ENCODE measurements at places on chromosomes 3 and 15. TPM values are rescaled to one million over a fixed set of nuclear protein-coding genes. Genes with fewer than 3 reads are reported as not detected.

DNA sequence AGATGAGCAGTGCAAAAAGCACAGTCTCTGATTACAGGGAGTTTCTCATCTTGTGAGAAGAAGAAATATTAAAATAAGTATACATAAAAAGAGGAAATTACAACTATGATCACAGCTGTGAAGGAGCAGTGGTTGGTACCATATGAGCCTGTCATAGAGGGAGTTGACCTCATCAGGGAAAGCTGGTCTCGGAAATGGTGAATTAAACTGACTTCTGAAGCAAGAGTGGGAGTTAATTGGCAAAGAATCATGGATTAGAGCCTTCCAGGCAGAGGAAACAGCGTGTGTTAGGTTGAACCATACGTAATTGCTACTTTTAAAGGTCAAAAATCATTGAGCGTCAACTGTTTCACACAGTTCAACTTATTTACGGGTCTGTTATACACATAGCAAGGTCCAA is 539.1 kb downstream of the EDEM1 start:
- no peaks in the 10 kb centered on the region for H3K27me3 ChIP-seq
- H3K4me1 ChIP-seq, result no peaks in the 10 kb centered on the region
- no peak overlapping the region for H3K4me3 ChIP-seq
- no peak overlapping the region for H3K27ac ChIP-seq
- no peaks in the 10 kb centered on the region for H3K36me3 ChIP-seq

Gene TLE3
- 71.7 TPM for total RNA-seq

DNA sequence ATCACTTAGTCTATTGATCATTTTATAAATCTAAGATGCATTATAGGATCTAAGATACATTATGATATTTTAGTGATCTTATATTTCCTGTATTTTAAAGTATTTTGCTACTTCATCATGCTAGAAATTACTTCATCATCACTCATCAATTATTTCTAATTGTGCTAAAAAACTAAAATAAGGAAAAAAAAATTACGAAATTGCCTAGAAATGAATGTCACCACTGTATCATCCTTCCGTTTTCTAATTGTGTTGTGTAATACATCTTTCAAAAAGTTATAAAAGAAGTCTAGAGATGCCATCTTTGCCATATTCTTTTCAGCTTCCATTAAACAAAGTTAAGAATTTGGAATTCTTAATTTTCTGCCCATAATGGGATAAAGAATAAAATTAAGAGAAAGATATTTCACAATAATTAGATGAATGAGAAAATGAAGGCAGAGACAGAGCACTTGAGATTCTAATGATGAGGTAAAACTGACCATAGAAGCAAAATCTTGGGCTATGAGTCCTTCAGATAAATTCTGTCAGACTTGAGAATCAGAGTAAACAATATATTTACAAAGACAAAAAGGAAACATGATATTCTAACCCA is 48.8 kb downstream of the ALDH1A2 start:
- H3K36me3 ChIP-seq, result no peaks in the 10 kb centered on the region
- DNase-seq, result no peak
- no peak overlapping the region for H3K27ac ChIP-seq
- no peak overlapping the region for H3K4me3 ChIP-seq
- no peaks in the 10 kb centered on the region for H3K4me1 ChIP-seq
- no peaks in the 10 kb centered on the region for H3K27me3 ChIP-seq

DNA sequence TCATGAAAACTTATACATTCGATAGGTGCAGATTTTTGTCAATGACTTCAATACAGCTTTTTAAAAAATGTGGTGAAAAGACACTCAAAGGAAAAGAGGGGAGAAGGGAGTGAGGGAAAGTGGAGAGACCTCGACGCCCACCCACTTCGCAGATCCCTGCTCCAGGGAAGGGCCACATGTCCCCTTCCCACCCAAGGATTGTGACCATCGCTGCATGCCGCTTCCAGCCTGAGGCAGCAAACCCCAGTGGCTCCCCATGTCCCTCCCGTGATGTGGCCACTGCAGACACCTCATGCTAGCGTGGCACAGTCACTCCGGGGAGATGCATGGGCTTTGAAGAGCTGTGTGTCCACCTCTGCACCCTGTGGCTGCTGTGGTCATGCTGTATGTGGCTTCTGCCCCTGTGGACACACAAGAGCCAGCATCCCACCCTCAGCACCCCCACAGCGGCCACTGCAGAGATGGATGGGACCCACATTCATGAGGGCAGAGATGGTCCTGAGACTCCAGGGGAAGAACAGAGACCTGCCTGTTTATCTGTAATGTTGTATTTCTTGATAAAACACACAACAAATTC is 230.2 kb downstream of the OCA2 start:
- H3K4me3 ChIP-seq, result no peak overlapping the region
- no peaks in the 10 kb centered on the region for H3K27me3 ChIP-seq
- H3K4me1 ChIP-seq, result no peaks in the 10 kb centered on the region
- no peak overlapping the region for H3K27ac ChIP-seq
- DNase-seq, result no peak
- no peaks in the 10 kb centered on the region for H3K36me3 ChIP-seq

DNA sequence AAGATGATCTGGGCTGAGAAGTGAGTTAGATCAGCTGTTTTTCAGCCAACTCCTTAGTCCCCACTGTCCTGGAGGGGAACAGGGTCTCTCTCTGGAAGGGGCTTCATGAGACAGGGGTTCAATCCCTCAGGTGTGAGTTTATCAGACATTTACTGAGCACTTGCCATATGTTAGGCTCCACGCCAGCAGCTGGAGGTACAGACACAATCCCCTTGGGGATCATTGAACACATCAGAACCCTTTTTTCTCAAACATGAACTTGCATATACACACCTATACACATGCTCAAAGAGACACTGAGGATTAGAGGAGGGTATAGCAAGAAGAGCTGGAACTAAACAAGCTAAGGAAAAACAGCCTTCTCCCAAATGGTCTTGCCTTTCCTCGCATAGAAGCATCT is 5.5 kb upstream of the BMF start:
- DNase-seq, result no peak
- H3K27ac ChIP-seq, result no peak overlapping the region
- no peaks in the 10 kb centered on the region for H3K4me1 ChIP-seq
- H3K4me3 ChIP-seq, result no peak overlapping the region
- H3K27me3 ChIP-seq, result no peaks in the 10 kb centered on the region

- no peaks in the 10 kb centered on the region for H3K36me3 ChIP-seq
- no peak for DNase-seq
- no peak overlapping the region for H3K4me3 ChIP-seq
- H3K4me1 ChIP-seq, result no peaks in the 10 kb centered on the region
Observed at GRCh38 chr3:101926594-101927105, 77.3 kb downstream of the NFKBIZ start.

Gene DAZL
- total RNA-seq, result not detected

DNA sequence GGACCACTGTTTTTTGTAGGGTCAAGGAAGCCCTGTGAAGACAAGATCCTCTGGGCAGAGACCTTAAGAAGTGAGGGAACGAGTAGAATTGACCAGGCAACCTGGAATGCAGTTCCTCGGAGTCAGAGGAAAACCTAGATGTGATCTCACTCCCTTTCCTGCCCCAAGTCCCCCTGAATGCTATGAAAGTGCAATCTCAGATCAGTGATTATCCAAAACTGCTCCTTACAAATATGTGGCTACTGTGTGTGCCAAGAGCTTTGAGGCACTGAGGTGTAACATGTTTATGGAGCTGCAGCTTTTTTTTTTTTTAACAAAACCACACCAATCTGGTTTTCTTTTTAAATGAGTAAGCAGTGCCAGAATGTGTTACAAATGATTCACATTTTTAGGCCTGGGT is 35.8 kb downstream of the THSD4 start:
- H3K36me3 ChIP-seq, result no peaks in the 10 kb centered on the region
- H3K27me3 ChIP-seq, result no peaks in the 10 kb centered on the region
- no peak overlapping the region for H3K4me3 ChIP-seq
- H3K4me1 ChIP-seq, result peaks cover 10% of the 10 kb centered on the region
- peak overlapping the region; percentile 4 for H3K27ac ChIP-seq

Gene STRA6
- 2.0 TPM for total RNA-seq

Gene CDC25A
- total RNA-seq, result 0.88 TPM

- no peak overlapping the region for H3K27ac ChIP-seq
- no peaks in the 10 kb centered on the region for H3K4me1 ChIP-seq
- no peaks in the 10 kb centered on the region for H3K36me3 ChIP-seq
- H3K4me3 ChIP-seq, result no peak overlapping the region
- DNase-seq, result no peak
- H3K27me3 ChIP-seq, result no peaks in the 10 kb centered on the region
Observed at GRCh38 chr3:136547293-136547692, 204.9 kb downstream of the STAG1 start.

Gene UCN2
- not detected for total RNA-seq

Gene IL17RE
- total RNA-seq, result 8.5 TPM

Gene FGF7
- total RNA-seq, result 23.8 TPM

DNA sequence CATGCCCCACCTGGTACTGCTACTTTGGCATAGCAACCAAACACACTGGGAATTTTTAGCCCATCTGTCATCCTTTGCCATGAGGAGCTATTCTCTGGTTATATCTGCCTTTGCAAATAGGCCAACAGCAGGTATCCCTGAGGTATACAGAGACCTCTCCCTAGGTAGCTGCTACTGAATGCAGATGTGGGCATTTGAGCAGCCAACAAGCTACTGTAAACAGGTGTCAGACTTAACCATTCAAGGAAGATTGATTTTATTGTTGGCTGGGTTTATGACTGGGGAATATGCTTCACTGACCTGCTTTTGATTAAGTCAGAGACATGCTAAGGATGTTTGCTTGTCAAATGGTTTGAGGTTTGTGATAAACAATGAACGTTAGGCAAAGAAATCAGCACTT is 183.2 kb downstream of the OXSM start:
- no peaks in the 10 kb centered on the region for H3K36me3 ChIP-seq
- peaks cover 3% of the 10 kb centered on the region for H3K4me1 ChIP-seq
- no peak overlapping the region for H3K27ac ChIP-seq
- H3K4me3 ChIP-seq, result no peak overlapping the region
- no peaks in the 10 kb centered on the region for H3K27me3 ChIP-seq

GRCh38 chr15:38536201-38536676 is 28.4 kb downstream of the RASGRP1 start:
- DNase-seq, result no peak
- no peak overlapping the region for H3K4me3 ChIP-seq
- no peaks in the 10 kb centered on the region for H3K27me3 ChIP-seq
- peak overlapping the region; percentile 49 for H3K27ac ChIP-seq
- H3K4me1 ChIP-seq, result peaks cover 16% of the 10 kb centered on the region

DNA sequence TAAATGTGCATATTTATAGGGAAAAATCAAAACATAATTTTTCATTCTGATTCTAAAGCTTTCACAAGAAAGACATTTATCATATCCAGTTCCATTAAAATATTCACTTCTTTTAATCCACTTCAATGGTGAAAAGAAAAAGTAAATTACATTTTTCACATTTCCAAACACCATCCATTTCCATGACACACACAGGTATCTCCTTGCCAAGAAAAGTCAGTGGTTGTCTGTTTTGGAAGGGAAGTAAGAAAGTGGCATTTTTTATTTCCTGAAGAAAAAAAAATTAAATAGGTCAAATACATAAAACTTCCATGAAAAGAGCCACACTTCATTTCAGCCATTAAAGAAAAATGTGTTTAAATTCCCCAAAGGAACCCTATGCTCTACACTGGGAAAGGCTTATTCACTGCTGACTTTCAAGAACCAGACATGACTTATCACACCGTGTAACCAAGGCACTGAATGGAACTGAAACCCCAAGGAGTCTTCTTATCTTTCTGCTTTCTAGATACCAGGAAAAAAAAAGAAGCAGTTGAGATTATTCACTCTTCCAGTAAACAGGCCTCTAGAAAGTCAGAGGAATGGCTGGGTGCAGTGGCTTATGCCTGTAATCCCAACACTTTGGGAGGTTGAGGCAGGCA is 44.5 kb downstream of the OSBPL10 start:
- H3K4me3 ChIP-seq, result no peak overlapping the region
- no peaks in the 10 kb centered on the region for H3K4me1 ChIP-seq
- DNase-seq, result peak; percentile 60
- no peak overlapping the region for H3K27ac ChIP-seq
- H3K36me3 ChIP-seq, result no peaks in the 10 kb centered on the region

GRCh38 chr3:114452937-114453336 is 159.1 kb downstream of the TIGIT start:
- H3K4me3 ChIP-seq, result no peak overlapping the region
- H3K27ac ChIP-seq, result no peak overlapping the region
- H3K27me3 ChIP-seq, result no peaks in the 10 kb centered on the region
- no peaks in the 10 kb centered on the region for H3K36me3 ChIP-seq

DNA sequence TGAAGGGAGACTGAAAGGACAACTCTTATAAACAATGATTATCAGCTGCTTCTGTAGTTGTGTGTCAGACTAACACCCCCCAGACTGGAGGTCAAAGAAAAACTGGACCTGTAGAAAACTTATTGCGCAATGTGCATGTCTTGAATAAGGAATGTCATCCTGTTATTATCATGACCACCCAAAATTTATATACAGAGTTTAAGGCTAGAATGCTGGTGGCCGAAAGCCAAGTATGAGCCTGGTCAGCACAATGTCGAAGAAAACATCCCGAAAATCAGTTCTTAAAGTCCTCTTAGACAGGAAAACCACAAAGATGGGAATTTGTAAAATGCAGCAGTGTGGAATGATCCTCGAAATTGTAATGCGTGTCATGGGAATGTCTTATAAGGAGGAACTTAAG is 29.3 kb downstream of the RFTN1 start:
- H3K4me3 ChIP-seq, result no peak overlapping the region
- H3K4me1 ChIP-seq, result peaks cover 18% of the 10 kb centered on the region
- H3K36me3 ChIP-seq, result no peaks in the 10 kb centered on the region
- peak; percentile 64 for DNase-seq
- no peaks in the 10 kb centered on the region for H3K27me3 ChIP-seq
- peak overlapping the region; percentile 2 for H3K27ac ChIP-seq

DNA sequence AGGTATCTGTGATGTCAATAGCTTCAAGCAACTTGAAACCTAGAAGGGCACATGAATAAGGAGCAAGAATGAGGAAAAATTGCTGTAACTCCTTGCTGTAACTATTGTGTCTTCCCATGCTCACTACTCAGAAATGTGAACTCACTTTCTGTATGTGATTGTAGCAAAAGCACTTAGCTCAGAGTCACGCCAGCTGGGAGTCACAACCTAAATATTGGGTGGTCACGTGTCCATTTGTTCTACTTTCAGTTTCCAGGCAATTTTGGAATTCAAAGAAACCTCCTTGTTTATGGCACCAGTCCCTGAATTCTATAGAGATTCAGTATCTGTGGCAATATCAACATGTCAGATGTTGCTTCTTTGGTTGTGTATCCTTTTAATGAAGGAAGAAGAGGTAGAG is 241.6 kb upstream of the AZI2 start:
- H3K27me3 ChIP-seq, result no peaks in the 10 kb centered on the region
- no peak overlapping the region for H3K4me3 ChIP-seq
- no peaks in the 10 kb centered on the region for H3K36me3 ChIP-seq
- H3K4me1 ChIP-seq, result no peaks in the 10 kb centered on the region
- no peak overlapping the region for H3K27ac ChIP-seq
- DNase-seq, result no peak

Gene THPO
- total RNA-seq, result 0.85 TPM

Measured in kidney (tissue), 22 donors.